ENCODE measurements at places on chromosomes 4 and X. TPM values are rescaled to one million over a fixed set of nuclear protein-coding genes. Genes with fewer than 3 reads are reported as not detected.
A peak's percentile ranks its signal among the peaks of the same experiment; 100 is the strongest.

Gene RELL1
- 32.3 TPM for total RNA-seq

Gene NPY1R
- not detected for total RNA-seq

Gene TAF7L
- not detected for total RNA-seq

DNA sequence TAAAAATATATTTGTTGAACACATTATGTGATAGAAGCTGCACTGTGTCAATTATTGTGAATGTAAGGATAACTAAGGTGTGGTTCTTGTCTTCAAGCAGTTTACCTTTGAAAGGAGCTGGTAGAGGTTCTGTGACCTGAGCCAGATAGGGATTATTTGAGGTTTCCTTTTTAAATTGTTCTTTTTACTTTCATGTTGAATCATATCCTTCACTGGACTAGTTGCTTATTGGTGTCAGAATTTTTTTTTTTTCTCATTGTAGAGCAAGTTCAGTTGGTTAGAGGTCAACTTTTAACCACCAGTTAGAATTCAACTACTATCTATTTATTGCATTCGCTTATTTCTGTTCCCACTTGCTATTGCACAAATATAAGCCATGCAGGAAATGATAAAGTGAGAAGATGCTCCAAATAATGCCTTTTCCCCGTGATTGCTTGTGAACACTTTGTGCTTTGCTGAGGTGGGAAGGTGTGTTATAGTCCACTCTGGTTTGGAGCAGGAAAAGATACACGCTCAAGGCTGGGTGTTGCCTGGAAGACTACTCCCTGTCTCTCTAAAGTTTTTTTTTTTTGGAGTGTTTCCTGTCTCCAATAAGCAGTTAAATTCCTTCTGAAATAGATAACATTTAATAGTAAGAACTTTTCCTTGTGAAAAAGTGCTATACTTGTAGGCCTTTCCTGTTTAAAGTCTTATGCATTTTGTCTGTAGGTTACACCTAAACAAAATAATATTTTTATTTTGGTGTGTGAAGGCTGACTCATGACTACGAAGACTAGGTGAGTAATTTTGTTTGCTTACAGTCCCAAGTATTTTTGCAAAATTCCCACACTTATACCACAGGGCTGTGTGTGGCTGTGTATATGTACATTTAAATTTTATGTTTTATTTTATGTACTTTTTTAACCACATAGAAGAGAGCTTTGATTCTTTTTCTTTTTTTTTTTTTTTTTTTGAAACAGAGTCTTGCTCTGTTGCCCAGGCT lies 83.8 kb upstream of the LCORL start:
- DNase-seq, result no peak

DNA sequence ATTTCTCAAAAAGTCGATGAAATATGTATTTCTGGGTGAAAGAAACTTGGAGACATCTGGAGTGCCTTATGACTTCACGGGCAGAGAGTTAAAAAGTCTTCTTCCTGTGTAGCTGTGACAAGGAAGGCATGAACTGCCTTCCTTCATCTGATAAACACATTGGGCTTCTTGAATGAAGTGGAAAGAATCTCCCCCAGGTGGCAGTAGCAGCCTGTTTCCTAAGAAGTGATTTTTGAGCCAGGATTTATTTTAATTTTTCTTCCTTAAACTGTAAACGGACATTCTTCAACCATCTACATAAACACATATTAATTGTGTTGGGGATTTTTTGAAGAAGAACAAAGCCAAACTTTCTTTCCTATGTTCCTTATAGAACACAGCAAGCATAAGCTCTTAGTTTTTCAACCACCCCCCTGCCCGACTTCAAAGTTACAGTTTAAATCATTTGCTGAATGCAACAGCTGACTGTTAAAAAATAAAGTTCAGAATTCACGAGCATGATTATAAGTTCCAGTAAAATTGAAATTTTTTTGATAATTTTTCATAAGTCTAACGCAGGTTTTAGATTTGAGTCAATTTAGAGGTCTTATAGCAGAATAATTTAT lies 980 bp upstream of the GIMD1 start:
- peak; percentile 37 for DNase-seq

- no peak for DNase-seq
Measured at GRCh38 chrX:67726018-67726417, 182.2 kb downstream of the AR start.

- no peak for DNase-seq
Measured at GRCh38 chr4:173488656-173489055, 41.4 kb downstream of the HAND2 start.
